ENCODE measurements at places on chromosomes 16 and 17.

DNA sequence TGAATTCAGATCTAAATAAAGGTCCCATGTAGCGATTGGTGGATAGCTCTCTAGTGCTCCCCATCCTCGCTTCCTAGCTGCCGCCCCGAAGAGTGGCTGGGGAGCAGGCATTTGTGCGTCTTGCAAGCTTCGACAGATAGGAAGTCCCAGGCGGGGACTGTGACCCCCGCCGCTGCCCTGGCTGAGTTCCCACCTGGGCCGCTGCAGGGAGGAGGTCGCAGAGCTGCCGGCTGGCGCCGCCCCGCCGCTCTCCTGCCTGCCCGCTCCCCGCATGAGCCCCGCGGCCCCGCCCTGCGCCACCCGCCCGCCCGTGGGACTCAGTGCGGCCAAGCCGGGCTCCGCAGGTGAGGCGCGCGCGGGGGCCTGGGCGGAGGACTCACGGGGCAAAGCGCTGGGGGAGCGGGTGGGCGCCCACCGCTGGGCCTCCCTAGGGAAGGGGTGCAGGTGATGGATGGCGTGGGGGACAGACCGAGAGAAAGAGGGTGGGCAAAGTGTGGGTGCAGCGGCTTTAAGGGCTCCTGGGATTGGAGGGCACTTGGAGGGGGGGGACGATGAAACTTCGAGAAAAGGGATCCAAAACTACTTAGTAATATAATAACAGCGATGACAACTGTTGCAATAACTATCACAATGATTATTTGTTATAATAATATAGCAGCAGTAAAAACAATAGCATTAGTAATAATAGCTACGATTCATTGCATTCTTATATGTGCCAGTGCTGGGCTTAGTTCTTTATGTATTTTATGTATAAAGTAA is at the start of gene OTOA:
Gene OTOA (plus strand): TSS at position 80 of the 759 bp plus-strand sequence. CDS start 14,547 bp downstream, outside the sequence.
- DNase-seq: no peak

DNA sequence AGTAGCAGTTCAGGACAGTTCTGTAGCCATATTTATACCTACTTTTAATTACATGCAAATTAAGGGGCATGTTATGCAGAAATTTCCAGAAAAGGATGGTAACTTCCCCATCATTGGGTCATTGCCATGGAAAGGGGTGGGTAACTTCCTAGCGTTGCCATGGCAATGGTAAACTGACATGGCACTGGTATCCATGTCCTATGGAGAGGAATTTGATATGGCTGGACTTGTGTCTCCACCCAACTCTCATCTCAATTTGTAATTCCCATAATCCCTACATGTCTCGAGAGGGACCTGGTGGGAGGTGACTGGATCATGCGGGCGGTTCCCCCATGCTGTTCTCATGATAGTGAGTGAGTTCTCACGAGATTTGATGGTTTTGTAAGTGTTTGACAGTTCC is 35.6 kb upstream of the CACNG4 start:
- no peak for DNase-seq

DNA sequence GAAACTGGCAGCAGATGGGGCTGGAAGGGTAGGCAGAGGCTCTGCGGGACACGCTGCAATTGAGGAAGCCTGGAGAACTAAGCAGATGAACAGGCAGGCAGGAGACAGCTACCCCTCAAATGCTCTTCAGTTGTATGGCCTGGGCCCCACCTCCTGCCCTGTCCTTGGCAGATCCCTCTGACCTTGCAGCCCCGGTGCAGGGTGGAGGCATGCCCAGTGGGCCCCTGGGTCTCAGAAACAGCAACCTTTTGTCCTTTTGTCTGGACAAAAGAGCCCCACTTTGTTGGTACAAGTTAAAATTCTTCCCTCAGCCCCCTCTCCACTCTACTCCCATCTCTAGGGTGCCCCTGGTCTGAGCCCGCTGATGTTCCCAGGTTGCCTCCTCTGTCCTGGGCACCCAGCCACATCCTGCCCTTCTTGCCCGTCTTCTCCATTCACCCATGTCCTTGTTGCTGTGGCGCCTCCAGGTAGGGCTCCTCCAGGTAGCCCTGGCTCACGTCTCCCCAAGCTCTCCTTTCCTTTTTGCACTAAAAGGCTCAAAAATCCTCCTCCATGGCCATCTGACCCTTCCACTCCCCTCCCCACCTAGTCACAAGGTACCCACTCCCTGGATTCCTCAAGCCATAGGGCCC is 136.8 kb downstream of the CLEC16A start:
- no peak for DNase-seq

- no peak for DNase-seq
These were observed 117.8 kb upstream of the GNAO1 start for GRCh38 chr16:56073508-56073907.

DNA sequence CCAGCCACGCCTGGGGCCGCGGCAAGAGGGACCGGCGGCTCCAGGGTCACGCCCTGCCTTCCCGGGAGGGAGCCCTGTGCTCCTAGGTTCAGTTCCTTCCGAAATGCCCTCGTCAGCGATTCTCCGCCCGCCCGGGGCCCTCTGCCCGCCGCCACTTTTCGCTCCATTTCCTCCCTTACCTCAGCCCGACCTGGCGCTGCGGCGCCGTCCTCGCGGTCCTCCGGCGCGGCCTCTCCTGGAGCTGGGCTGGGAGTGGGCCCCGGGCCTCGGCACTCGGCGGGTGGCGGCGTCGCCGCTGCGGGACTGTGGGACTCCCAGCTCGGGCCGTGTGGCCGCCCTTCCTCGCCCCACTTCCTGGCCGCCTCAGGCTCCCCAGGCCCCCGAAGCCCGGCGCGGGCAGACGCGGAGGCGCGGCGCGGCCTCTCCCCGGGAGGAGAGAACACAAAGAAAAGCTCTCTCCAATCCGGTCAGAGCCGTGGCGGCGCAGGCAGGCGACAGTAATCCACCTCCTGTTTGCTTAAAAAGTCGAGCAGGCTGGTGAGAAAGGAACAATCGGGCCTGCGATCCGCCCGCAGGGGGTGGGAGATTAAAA is 1.6 kb downstream of the BAHCC1 start:
- DNase-seq: no peak

- no peak for DNase-seq
These were observed 27.8 kb downstream of the PITPNM3 start for GRCh38 chr17:6528557-6528956.

Data from stimulated activated CD8-positive, alpha-beta memory T cell treated with anti-CD3 and anti-CD28 coated beads, Interleukin-7, amount 100 ng/mL, for 24 hours (primary cell).